ENCODE measurements at places on chromosomes 3 and 15.

DNA sequence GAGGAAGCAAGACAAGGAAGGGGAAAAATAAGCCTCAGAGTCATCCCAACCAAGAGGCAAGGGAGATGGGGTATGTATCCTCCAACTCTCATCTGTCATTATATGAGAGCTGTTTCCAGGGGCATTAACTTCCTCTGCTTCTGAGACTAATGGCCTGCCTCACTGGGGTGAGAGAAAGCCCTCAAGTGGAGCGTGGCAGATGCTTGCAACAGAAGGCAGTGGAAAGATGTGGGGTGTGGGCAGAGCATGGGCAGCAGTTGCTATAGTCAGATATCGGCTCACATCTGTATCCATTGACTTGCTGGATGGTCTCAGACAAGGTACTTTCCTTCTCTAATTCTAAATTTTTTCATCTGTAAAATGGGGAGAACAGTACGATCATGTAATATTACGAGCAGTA lies 81.7 kb upstream of the PLCL2 start:
- no peak for DNase-seq

GRCh38 chr3:142021127-142021526 lies 128.2 kb downstream of the TFDP2 start:
- no peak for DNase-seq

DNA sequence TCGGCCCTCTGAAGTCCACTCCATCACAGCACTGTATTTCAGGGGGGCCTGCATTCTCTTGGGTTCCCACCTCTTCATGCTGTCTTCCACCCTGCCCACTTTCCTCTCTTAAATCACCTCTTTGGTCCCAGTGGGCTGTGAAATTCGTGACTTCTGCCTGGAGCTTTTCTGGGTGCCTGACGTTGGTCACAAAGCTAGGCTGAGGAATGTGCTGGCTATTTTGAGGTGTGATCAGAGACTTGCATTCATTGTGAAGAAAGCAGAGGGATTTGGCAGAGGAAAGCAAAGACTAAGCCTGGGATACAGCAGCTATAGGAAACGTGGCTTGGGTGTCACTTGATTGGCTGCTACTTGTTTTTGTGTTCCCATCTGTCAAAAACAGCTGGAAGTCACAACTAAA lies 202.5 kb downstream of the SATB1 start:
- no peak for DNase-seq

DNA sequence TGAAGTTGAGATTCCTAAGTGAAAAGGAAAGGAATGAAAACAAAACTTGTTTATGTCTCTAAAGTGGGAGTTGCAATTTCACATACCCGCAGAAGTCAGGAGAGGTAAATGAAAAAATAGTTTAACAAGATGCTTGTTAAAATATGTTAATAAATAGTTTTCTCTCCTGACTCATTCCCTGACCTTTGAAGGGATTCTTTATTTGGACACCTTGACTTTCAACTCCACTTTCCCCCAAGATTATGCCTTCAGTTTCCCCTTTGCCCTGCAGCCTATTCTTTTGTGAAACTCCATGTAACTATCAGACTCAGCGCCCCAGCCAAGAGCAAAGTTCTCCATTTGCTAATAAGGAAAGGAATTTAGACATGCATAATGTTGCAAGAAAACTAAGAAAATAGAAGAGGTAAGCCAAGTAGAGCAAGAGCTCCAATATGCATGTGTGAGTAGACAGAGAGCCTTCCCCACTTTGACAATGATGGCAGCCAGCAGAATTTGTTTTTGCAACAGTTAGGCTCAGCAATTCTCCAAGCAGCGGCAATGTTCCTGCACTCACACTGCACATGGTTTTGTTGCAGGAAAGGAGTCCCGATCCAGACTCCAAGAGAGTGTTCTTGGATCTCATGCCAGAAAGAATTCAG lies 61.2 kb downstream of the CD200 start:
- DNase-seq = no peak

GRCh38 chr3:104519468-104520227 lies 847.1 kb upstream of the ALCAM start:
- no peak for DNase-seq

- DNase-seq = no peak
Measured at GRCh38 chr15:48367483-48367882, 36.3 kb downstream of the DUT start.
